NCI-H524 (cell line): ENCODE measurements at places on chromosomes 5 and 9.

GRCh38 chr5:160921423-160922285 is 69.6 kb upstream of the ATP10B start:
- no peak for DNase-seq

- DNase-seq, result no peak
Observed at GRCh38 chr9:130173666-130173983, 1.4 kb downstream of the NCS1 start.

GRCh38 chr5:40754381-40755092 is 1.2 kb downstream of the TTC33 start:
- peak; percentile 34 for DNase-seq

DNA sequence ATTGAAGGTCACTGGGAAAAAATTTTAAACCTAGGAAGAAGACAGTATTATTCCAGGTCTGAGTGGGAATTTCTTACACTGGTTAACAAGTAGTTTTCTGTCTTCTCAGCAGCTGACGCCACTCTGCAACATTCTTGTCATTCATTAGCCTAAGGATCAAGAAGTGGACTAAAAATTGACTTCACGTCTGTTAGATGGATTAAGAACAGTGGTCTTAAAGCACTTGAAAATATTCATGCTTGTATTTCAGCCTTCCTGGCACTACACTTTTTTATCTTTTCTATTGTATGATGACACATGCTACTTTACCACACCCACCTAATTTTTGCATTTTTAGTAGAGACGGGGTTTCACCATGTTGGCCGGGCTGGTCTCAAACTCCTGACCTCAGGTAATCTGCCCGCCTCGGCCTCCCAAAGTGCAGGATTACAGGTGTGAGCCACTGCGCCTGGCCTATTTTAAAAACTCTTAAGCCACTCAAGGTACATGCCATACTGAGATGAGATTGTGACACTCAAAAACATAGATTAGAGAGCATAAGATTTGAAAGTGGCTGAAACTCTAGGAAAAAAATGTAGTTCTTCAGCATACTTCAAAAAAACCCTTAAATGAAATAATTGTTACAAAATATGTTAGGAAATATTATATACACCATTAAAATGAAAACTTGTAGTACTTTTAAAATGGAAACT is 8.4 kb downstream of the MATR3 start:
- no peak for DNase-seq

DNA sequence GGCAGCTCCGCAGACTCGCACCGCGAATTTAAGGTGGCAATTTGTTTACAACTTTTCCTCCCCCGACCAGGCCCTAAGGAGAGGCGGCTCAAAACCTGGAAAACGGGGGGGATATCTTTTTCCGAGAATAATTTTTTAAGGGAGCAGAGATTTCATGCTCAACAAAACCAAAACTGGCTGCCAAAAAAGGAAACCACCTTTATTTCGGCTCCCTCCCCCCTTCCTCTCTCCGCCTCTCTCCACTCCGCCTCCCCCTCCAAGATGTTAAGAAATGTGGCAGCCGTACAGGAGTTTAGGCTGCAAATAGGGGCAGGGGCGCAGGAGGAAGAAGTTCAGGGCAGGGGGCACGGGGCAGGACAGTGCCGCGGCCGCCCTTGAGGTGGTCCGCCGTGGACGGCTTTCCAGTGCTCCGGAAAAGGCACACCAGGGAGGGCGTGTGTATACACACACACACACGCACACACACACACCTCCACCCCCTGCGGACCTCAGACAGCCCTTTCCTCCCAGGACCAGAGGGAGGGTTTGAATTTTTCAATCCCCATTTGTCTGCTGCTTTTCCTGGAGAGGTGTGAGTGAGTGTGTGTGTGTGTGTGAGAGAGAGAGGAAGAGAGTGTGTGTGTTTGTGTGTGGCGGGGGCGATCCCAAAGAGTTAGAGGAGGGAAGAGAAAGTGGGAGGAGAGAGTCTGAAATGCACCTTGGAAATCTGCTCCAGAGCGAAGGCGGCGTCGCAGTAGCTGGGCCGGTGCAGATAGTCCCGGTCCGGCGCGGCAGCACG is 9.1 kb downstream of the PTCH1 start:
- DNase-seq, result peak; percentile 38

DNA sequence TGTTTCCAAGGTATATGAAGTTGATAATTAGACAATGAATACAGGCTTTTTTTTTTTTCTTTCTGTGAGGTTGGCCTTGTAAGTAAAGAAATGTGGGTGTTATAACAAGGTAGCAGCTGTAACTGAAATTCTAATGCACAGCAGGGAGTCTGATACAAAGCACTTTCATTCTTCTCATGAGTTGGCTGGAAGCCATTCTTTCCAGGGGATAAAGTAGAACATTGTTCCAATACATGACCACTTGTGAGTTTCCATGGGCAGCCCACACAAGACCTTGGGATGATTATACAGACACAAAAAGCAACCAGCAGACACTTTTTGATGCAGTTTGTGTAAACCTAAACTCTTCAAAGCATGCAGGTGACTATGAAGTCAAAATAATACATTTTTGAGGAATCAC is 1785.9 kb upstream of the WWC1 start:
- peak; percentile 78 for DNase-seq

GRCh38 chr5:147564124-147564486 is 54.2 kb upstream of the DPYSL3 start:
- no peak for DNase-seq

DNA sequence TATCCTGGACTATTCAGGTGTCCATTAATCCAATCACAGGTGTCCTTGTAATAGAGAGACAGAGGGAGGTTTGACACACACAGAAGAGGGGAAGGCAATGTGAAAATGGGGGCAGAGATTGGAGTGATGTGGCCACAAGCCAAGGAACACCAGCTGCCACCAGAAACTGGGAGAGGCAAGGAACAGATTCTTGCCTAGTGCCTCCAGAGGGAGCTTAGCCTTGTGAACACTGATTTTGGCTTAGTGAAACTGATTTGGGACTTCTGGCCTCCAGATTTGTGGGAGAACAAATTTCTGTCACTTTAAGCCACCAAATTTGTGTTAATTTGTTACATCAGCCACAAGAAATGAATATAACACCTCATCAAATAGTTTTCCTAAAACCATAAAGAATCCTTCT is 416.2 kb downstream of the ENC1 start:
- DNase-seq, result no peak

- no peak for DNase-seq
Observed at GRCh38 chr5:154472871-154473580, 5.0 kb downstream of the HAND1 start.

DNA sequence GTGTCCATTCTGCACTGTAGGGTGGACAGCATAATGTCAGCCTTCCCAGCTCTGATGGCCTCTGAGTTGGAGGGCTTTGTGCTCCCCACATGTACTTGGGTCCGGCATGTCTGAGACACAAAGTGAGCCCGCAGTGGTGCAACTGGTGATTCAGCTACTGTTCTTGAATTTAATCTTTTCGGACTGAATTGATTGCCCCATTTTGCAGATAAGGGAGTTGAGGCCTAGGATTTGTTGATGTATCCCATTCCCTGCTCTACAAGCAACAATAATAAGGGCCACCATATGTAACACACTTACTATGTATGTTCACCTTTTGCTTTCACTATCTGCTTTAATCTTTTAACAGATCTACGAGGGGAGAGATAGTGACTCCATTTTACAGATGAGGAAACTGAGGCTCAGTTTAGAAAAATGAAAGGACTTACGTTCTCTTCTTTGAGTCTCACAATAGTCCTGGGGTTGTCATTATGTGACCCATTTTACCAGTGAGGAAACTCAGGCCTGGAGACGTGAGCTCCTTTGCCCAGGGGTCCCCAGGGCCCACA is 4.5 kb downstream of the GSN start:
- DNase-seq, result no peak

DNA sequence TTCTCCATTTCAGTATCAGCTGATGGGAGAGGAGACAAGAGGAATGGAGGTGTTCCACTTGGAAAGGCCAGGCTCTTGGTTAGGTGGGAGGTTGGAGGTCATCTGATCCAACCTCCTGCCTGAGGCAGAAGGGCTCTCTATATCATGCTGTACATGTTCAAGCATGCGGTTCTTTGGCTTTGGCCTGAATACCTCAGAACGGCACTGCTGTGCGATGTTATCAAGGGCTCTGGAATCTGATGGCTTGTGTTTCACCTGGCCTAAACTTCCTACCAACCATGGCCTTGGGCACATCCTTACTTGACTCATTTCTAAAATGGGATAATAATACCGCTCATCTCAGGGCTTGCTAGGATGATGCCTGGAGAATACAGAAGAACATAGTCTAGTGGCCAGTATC is 90.1 kb upstream of the FAM169A start:
- DNase-seq, result no peak

- DNase-seq, result peak; percentile 85
Observed at GRCh38 chr9:16729651-16730050, 140.8 kb downstream of the BNC2 start.

DNA sequence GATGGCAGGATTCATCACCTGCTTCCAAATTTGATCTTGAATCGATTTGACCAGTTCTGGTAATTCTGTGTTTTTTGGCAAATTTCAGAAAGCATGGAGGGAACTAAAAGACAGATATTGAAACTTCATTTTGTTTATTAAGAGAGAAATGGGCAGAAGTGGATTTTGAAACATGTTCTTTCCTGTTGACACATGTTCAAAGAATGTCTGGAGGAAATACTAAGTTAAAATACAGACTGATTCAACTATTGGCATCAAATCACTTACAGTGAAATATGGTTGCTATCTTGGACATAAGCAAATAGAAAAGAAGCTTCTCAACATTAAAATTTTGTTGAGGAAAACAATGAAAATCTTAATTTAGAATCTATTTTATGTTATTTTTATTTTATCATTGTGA is 19.3 kb upstream of the GZMK start:
- DNase-seq, result no peak

- DNase-seq, result no peak
Observed at GRCh38 chr9:14307989-14308852, 5.7 kb downstream of the NFIB start.

GRCh38 chr5:20615888-20616563 is 628.0 kb upstream of the CDH18 start:
- DNase-seq, result no peak

- DNase-seq, result no peak
Observed at GRCh38 chr5:17413691-17414090, 84.3 kb upstream of the TAF11L2 start.

DNA sequence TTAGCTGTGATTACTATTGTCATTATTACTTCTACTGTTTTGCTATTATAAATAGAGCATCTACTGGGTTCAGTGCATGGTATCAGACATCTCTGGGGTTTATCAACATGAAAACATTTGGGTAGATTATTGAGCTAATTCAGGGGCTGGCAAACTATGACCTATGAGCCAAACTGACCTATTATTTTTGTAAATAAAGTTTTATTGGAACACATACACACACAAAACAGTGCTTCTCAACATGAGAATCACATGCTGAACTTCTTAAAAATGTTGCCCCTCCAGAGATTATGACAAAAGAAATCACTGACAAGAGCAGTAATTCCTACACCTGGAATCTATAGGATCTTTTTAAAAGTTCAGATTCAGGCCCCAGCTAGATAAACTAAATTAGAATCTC is 30.4 kb downstream of the SLC31A2 start:
- no peak for DNase-seq

GRCh38 chr5:106966686-106967315 is 703.9 kb downstream of the EFNA5 start:
- DNase-seq, result no peak

DNA sequence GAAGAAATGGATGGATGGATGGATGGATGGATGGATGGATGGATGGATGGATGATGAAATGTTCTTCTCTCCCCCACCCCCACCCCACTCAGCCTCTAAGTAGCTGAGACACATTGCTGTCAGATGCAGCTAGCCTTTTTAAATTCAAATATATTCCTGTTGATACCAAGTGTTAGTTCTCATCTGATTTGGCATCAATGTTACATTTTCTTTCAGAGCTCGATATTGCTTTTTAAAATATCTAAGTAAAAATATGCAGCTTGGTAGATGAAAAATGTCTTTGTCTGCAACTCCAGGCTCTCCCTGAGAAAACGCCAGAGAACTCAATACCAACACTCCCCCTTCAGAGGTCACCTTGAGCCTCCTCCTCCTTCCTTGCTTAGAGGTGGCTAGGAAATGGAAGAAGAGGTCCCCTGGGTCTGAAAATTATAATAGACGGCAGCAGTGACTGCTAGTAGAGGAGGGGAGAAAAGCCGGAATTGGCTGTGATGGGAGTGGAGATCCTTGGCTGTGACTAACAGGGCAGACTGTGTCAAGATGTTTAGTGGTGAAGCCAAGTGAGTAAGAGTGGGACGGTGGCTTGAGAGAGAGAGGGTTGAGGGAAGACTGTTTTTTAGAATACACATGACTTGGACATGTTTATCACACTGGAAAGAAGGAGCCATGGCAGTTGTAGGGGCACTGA is 156.0 kb downstream of the ZNF462 start:
- no peak for DNase-seq

DNA sequence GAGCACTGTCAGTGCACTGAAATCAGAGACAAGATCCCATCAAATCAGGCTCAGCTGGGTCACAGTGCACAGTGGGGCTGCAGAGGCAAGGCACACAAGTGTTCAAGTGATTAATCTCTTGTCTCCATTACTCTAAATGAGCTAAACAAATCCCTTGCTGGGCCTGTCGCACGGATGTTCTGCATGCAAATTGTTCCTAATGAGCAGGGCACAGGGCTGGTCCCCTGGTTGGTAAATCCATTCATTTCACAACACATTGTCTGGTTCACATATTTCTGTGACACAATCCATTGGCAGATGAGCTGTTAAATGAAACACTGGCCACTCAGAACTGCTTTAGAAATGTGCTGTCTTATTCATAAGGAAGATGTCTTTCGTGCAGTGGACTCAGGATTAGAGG is 167.9 kb upstream of the BRINP1 start:
- no peak for DNase-seq

DNA sequence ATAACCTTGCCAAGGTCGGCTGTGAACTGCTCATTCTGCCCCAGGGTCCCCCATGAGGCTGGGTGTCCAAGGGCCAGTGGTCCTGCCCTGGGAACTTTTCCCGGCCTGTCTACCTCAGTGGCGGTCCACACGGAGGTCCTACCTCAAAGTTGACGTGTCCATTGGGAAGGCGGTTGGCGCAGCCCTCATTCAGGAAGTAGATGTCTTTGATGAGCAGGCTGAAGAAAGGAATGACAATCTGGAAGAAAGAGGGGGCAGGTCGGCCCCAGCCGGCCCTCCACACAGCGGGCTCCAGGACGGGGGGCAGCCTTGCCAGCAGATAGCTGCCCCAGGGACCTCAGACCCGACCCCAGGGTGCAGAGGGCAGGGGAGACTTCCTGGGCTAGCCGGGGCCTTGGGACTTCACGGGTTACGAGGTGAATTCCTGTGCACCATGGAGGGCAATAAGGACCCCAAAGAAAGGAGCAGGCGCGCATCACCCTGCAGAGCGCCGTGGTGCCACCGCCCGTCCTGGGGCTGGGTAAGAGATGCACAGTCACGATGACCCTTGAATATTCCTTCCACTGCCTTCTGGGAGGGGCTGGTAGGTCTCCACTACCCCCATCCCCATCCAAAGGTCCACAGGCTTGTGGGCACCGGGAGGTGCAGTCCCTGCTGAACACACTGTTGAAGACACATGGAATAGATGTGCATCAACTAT is 42.9 kb upstream of the RNF130 start:
- no peak for DNase-seq
